ENCODE measurements at places on chromosomes 3 and 15.

DNA sequence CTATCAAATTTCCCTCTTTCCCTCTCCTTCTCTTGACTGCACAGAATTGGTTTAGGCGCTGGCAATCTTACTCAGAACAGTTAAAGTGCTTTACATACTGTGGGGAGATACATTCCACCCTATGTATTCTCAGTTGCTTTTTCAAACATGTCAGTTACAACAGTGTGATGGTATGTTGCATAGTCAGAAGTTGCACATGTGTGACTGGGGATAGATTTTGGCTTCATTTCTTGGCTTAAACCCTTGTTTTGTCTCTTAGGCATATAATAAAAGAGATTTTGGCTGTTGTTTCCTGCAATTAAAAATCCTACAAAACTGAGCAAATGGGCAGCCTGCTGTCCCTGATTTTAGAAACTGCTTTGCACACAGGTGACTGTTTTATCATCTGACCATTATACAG, 86.7 kb downstream of the PIK3R4 start:
- DNase-seq: peak; percentile 61

DNA sequence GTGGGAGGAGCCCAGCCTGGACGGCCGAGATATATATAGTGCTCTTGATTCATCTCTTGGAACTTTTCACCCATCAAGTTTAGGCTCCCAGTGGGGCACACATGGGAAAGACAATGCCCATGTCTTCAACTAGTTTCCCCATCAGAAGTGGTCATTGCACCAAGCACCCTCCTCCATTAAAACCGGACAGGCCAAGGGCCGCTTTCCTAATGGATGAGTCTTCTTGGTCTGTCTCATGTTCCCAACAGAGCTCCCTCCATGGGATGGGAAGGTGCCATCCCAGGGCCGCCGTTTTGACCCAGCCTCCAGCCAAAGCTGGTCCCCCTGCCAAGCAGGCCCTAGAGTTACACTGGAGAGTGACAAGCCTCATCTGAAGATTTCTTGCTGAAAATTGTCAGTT, 34.7 kb upstream of the UBE2Q2 start:
- DNase-seq: no peak

DNA sequence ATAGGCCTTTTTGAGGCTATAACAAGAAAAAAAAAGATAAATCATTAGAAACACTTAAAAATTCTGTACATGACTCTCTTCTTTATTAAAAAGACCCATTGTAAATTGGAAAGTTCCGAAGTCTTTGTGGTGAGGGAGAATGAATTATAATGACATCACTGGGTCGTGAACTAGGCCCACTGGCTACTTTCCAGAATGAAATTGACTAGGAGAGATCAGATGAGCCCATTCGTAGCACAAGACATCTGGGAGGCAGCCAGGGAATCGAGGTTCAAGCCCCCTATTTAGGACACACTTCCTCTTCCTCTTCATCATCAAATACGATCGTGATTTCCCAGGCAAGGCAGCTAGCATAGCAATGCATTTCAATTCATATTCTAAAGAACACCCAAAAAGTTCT, 889.8 kb upstream of the NR2F2 start:
- DNase-seq: no peak

- DNase-seq: peak; percentile 51
These were observed 59.5 kb upstream of the TNFSF10 start for GRCh38 chr3:172582712-172583111.

DNA sequence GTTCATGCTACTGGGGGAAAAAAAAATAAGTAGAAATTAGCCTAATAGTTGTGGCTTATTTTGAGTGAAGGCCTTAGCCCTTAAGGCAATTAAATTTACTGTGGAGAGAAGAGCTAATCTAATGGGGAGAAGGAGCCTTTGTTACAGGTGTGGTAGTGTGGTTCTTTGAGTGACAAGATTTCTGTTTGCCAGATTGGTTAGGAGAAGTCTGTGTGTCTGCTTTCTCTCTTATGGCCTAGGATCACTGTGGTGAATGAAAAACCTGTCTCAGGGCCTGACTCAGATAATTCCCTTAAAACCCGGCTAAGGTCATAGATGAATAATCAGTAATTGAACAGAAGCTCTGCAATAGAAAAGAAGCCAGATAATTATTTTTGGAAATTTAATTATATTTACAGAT, 27.0 kb downstream of the OPA1 start:
- DNase-seq: no peak

GRCh38 chr3:158106766-158107471, 699 bp upstream of the SHOX2 start:
- DNase-seq: no peak

DNA sequence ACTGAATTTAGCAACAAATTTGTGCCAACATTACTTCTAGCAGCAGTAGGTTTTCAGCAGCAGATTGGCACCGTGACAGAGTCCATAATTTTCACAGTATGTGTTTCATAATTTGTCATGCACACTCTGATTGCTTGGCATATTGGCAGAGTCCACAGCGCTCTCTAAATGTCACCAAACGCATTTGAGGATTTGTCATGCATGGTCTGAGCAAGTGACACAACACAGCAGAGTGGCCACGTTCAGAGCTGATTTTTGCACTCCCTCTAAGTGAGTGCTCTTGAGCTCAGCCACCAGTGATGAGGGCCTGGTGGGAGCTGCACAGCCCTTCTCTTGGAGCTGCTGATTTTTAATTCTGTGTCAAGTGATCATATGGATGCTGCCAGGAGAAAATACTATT, 1270.8 kb downstream of the ROBO1 start:
- no peak for DNase-seq

- no peak for DNase-seq
These were observed 136.6 kb downstream of the KCNAB1 start for GRCh38 chr3:156256945-156257344.

GRCh38 chr3:20008646-20009045, 3.4 kb downstream of the PP2D1 start:
- no peak for DNase-seq

DNA sequence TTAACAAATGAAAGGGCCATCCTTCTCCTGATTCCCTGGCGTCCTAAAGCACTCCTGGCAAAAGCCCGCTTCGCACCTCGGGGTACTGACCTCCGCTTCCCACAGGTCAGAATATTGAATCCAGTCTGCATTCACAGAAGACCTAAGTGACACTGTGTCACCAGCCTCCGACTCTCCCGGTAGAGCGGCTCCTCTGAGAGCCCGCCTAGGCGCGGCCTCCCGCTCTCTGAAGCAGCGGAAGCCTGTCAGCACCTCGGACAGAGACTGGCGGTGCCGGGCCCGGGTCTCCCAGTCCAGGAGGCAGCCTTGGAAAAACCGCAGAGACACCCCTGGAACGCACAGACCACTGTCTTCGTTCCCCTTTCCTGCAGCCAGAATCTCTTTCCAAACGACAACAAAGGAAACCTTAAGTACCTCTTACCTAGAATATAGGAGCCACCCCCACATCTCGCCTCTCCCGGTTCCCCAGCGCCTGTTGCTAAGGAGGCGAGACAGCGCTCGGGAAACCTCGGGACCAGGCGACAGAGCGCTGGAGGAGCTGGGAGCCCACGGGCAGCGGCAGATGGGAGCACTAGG, 1.2 kb downstream of the GABRB3 start:
- DNase-seq: peak; percentile 3

- no peak for DNase-seq
These were observed 19.6 kb downstream of the CCR8 start for GRCh38 chr3:39349080-39349479.

GRCh38 chr3:121481106-121481880, 64.5 kb downstream of the POLQ start:
- DNase-seq: peak; percentile 16

- DNase-seq: no peak
These were observed 393.6 kb upstream of the TPM1 start for GRCh38 chr15:62648954-62649353.
